LNCaP clone FGC (cell line): ENCODE measurements at places on chromosomes 7 and 10.

DNA sequence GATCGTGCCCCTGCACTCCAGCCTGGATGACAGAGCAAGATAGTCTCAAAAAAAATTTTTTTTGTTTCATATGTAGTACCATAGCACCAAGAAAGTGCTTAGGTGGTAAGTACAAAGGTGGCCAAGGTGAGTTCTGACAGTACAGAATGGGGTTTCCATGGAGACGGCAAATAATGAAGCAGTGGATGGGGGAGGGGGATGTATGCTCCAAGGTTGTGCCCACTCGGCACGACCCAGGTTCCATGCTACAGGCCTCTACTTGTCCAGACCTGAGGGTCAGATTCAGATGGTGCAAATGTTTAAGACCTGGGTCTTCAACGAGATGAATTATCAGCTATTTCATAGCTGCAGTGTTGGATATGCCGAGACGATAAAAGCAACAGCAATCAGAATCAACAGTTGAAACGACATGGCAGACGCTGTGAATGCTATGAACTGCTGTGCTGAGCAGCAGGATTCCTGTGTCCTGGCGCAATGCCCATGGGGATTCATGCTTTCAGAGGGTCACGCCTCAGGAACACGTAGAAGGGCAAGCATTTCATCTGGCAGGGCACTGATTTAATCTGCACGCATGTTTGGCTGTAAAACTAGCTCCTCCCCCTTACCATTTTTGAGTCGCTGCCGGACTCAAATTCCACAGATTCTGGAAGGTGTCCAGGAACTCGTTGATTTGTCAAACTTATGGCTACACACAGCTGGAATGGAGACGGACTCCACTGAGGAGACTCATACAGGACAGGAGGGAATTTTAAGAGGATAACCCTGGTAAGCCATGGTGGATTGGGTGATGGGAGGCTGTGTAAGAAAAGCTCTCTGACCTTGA is 256.5 kb downstream of the FRMD4A start:
- peak; percentile 93 for DNase-seq

GRCh38 chr7:34841326-34841725 is 183.3 kb downstream of the NPSR1 start:
- no peak for DNase-seq

DNA sequence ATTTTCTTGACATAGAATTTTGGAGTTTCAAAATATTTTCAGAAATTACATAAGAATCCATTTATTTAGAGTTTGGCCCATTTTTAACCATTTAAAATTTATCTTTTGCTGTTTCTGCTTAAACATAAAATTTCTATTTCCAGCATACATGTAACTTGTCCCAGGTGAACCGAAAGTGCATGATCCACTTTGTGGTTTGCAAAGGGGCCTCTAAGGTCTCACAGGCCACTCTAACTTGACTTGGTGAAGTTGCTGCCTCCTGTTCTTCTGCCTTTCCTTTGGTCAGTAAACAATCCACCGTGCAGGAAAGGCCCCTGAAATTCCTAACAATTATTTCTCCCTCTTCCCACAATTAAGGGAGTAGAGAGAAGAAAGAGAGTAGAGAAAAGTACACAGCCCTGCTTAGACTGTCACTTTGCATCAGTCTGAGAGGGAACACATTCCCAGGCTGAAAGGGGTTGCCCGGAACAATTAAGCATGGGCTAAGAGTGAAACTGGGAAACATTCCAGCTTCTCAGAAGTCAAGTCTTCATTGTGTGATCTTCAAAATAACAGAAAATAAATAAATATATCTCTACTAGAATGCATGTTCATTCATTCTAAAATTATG is 79.5 kb upstream of the SEMA3A start:
- DNase-seq = no peak

GRCh38 chr7:82810558-82811259 is 352.0 kb downstream of the PCLO start:
- DNase-seq = peak; percentile 45

GRCh38 chr7:83072576-83073517 is 89.8 kb downstream of the PCLO start:
- peak; percentile 7 for DNase-seq

DNA sequence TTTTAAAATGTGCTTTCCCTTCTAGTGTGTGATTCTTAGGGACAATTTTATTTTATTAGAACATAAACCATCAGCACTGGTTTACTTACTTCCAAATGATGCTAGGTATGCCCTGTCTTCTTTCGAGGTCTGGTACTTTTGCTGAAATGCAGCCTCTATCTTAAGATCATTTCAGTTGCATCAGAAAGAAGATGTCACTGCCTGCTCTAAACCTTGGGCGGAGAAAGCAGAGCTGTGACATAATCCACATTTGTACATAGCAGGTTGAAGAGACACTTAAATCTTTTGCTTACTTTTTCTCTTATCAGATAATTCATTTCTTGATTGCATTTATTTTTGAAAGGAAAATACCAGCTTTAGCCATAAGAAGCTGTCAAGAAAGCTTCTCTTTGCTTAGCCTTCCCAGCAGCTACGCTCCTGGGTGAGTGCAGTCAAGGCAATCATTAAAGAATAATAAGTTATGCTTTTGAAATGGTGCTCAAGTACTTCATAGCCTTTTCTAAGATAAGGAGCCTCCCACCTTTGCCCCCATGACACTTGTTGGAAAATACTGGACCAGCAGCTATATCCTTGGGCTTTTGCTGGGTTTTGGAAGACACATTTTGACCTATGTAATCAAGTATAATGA is 108.4 kb upstream of the SAMD8 start:
- DNase-seq = no peak

DNA sequence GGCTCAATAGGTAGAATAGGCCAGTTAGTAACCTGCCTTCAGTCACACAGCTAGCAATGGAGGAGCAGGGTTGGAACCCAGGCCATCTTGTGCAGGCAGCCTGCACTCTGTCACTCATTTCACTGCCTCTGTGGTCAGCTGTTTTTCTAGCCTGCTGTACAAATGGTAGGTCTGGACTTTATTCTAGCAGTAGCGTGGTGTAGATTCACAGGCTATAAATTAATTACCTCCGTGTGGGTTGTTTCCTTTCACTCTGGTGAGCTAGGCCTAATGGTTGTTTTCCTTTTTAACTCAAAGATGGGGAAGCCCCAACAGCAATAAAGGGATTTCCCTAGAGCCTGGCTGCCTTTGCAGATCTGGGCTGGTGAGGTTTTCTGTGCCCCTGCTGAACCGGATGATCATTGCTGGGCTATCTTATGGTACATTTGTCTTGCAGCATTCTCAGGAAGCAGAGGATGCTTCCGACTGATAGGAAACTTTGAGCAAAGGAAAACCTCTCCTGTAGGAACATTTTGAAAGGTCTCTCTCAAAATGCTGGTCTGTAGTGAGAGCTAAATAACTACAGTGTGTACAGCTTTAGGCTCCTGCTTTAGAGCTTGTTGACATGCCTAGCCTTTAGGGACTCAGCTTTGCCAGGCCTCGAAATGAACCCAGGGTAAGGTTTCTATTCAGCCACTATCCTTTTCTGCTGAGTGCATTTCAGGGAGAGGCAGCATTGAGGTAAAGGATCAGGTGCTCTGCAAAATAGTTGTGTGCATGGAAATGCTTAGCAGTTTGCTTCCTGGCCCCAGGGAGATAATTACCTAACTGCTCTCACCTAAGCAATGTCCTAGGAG is 157.4 kb downstream of the ST7 start:
- no peak for DNase-seq

GRCh38 chr7:1902231-1902855 is 232.3 kb downstream of the ELFN1 start:
- no peak for DNase-seq

GRCh38 chr7:111168182-111168581 is 77.3 kb downstream of the LRRN3 start:
- no peak for DNase-seq

DNA sequence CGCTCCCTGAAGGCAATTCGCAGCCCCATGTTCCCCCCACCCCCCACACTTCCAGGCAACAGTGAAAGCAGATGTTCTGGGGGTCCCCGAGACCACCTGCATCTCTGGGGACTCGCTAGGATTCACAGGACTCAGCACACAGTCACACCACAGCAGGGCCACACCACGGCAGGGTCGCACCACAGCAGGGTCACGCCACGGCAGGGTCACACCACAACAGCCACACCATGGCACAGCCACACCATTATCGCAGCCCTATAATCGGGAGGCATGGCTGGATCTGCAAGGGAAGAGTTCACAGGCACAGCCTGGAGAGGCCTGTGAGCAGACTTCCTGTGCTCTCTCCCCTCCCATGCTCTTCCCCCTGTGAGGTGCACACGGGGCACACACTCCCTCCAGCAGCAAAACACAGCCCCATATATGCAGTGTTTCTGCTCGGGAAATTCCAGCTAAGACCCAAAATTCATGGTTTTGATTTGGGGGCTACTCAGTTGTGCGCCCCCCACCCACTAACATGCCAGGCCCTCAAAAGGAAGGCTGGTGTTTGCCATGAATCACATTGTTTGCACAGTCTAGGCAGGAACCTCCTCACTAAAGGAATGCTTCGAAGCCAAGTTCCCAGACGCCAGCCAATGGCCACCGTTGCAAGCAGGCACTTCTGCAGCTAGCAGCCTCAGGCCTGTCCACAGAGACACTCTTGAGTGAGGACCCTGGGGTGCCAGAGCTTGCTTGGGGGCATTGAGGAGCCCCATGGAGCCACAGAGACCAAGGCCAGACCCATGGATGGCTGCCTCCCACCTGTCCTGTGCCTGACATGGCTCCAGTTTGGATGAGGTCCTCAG is 7.0 kb upstream of the DPYSL4 start:
- no peak for DNase-seq

GRCh38 chr7:66430164-66430545 is 198.5 kb upstream of the KCTD7 start:
- DNase-seq = no peak

DNA sequence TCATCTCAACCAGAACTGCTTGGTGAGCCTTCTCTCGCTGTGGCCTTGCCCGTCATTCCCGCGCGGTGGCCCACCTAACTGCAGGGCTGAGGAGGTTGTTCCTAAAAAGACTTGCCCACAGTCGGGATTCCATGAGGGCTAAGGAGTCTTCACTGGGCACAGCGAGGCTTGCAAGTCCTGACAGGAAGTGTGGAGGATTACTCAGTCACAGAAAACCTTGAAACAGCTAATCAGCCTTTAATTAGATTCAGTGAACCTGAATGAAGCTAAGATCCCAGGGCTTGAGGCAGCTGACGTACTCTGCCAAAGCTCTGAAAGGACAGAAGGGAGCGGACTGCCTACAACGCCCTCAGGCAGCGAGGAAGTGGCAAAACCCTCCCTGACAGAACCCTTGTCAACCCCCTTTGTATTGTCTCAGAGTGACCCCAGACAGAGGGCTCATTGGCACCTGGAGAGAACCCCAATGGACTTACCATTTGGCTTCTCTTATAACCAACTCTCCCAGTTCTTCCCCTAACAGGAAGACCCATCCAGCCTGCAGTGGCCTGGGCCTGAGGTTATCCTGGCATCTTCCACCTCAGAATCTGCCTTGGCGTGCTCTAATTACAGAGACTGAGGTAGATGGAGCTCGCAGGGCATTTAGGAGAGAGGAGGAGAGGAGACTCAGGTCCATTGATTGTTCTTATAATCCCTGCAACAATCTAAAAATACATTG is 2.5 kb upstream of the LAMB4 start:
- DNase-seq = no peak

GRCh38 chr10:79380125-79380945 is 33.1 kb downstream of the PPIF start:
- peak; percentile 78 for DNase-seq

DNA sequence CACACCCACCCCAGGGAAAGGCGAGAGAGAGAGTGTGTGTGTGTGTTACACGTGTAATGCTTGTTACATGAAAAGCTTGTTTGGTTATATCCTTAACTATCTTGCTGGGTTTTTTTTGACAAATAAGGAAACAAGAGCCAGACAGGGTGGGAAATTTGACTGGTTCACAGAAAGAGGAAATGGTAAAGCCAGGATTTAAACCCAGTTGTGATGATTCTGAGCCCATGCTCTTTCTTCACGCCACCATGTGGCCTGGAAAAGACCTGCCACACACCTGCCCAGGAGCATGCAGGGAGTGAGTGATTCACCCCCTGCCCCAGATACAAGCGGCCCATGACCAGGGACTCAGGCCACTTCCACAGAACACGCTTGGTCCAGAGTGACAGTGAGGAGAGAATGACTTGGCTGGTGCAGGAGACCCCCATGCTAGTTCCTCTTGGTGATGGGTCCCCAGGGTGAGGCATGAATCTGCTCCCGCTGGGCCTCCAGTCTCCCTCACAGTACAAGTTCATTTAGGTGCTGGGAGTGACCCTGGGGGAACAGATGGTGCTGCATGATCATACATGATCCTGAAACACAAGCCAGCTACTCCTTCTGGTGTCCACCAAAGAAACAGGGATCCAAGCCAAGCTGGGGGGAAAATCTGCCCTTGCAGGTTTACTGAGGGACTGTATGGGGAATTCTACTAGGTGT is 21.0 kb upstream of the EIF5AL1 start:
- no peak for DNase-seq

DNA sequence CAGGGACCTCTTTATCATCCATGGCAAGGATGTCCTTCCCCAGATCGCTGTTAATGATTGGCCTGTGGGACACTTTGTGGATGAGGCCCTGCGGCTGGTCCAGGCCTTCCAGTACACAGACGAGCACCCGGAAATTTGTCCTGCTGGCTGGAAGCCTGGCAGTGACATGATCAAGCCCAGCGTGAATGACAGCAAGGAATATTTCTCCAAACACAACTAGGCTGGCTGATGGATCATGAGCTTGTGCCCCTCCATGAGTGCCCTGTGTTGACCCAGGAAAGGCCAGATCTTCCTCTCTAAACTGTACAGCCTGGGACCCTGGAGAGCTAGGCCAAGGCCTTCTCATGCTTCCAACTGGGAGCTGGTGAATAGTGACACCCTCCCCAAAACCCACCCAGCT is 124.1 kb downstream of the CUL2 start:
- peak; percentile 64 for DNase-seq

- DNase-seq = no peak
These were observed 46.8 kb downstream of the NPVF start for GRCh38 chr7:25181532-25181931.

GRCh38 chr10:89534826-89535166 is 598 bp downstream of the SLC16A12 start:
- DNase-seq = no peak

- DNase-seq = no peak
These were observed 88.6 kb downstream of the VWDE start for GRCh38 chr7:12315049-12315448.

GRCh38 chr10:25682203-25682851 is 251.7 kb upstream of the MYO3A start:
- peak; percentile 40 for DNase-seq

DNA sequence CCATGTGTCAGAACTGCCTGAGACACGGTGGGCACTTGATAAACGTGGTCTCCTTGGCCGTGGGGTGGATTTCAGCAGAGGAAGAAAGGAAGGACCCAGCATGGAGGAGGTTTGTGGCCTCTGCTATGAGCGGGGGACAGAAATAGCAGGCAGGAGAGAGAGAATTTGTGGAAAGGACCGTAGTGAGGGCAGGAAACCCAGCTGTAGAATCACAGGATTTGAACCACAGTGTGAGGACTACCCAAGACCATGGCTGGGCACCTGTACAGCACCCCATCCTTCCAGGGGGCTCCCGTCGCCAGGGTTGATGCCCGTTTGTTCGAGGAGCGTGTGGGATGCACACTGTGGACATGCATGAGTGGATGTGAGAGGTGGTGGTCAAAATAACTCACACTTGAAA is 183.4 kb downstream of the PTPN20 start:
- no peak for DNase-seq
